ENCODE measurements at places on chromosomes 12 and 14.

- no peak for DNase-seq
Observed at GRCh38 chr12:113734503-113734902, 231.6 kb downstream of the RBM19 start.

DNA sequence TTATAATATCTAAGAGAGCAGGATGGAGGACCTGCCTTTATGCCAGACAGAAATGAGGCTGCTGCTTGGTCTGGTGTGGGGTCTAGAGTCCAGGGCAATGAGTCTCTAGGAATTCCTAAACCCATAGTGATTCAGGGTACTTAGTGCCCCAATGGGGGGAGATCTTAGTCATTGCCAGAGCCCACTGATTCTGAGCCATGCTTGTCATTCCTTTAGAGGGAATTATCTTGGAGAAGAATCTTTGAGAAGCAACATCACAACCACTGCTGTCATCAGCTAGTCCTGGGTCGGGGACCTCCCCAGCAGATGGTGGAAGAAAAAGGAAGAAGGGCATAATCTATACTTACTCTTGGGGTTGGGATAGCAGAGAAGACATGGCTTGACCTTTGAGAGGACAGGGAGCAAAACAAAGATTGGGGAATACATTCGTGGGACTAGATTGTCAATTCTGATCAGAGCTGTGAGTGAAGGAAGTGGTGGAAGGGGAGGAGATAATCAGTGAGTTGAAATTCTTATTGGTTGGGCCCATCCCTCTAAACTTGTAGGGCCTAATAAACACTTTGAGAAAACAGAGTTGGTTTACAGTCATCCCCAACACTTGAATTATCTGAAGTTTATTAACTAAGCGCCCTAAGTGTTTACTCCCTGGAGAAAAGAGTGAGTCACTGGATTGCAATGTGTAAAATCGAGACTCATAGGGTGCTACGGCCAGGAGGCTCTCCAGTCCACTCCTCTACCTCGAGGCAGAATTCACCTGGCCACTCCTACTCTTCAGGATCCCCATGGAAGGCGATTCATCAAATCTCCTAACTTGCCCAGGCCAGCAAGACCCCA, 3.0 kb upstream of the KRT3 start:
- no peak for DNase-seq

GRCh38 chr14:92568621-92569479, 55.3 kb downstream of the RIN3 start:
- no peak for DNase-seq

DNA sequence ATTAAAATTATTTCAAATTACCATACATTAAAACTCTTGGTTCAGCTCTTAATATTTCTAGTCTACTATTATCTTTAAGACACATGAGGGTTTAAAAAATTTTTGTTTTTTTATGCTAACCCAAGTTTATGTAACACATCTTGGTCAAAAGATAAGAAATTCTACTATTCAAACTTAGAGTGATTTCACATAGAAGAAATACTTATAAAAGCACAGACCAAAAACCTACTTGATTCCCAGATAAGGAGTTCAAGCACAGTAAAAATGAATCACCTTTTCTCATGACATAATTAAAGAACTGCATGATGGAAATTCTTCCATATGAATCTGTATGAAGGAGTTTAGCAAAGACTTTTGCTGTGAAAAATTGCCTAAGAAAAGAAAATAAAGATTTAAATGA, 13.9 kb downstream of the PPP2R3C start:
- DNase-seq = no peak
